Activated CD4-positive, alpha-beta T cell treated with anti-CD3 and anti-CD28 coated beads for 36 hours (primary cell): ENCODE measurements at places on chromosomes 3 and 15. TPM values are rescaled to one million over a fixed set of nuclear protein-coding genes. Genes with fewer than 3 reads are reported as not detected.
A peak's percentile ranks its signal among the peaks of the same experiment; 100 is the strongest.

The GNAT1 gene
- total RNA-seq: 0.14 TPM

DNA sequence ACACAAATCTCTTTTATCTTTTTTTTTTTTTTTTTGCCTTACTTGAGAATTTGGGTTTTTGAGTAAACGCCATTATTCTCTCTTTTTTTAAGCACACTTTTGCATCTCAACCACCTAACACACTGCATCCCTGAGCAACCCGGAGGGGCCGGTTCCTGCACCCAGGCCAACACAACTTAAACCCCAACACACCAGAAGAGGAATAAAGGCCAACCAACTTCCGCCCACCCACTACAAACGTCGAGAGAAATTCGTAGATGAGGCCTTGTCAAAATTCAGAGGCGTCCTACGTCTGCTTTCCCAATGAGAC is 389 bp upstream of the CCNB2 start:
- DNase-seq: no peak

DNA sequence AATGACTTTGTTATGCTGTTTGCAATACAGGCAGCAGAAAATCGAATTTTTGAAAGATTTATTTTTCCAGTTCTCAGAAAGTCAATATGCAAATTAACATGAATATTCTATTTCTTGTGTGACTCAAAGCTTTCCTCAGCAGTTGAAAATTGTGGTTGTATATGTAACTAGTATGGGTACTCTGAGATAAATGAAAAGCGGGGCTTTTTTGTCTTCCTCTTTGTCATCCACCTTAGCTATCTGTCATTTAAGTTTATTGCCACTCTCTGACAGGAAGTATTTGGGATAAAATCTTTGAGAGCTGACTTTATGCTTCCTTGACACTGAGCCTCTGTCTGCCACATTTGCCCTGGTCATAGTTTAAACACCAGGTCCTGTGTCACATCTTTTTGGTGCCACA is 91.5 kb downstream of the ATG7 start:
- DNase-seq: no peak

- no peak for DNase-seq
These were observed 42.9 kb upstream of the PRR23C start for GRCh38 chr3:139087621-139088020.

The C3orf22 gene
- not detected for total RNA-seq

The FANCD2OS gene
- not detected for total RNA-seq

DNA sequence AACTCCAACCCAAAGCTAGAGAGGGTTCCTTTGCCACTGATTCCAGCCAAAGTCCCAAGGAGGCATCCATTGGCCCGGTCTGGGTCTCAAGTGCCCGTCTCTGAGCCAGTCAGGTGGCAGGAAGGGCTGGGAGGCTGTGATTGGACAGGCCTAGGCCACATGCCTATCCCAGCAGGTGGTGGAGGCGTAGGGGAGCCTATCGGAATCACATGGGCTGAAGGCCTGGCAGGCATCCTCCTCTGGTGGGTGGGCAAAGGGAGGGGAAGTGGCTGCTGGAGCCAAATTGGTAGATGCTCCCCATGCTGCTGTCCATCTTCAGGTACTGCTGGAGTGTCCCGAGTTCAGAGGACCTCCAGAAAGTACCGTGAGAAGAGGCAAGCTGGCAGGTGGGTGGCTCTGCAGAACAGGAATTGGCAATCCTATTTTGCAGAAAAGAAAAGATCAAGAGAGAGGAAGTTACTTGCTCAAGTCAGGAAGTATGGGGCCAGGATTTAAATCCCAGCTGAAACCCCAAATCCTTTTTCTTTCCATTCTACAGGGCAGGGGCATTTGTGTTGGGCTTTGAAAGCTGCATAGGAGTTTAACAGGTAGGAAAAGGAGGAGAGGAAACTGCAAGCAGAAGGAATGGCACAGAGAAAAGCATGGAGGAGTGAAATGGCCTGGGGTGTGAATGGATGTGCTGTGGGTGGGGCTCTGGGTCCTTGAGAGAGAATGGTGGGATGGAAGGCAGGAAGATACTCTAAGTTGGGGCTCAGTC is 3.7 kb downstream of the CHST13 start:
- no peak for DNase-seq

- DNase-seq: no peak
These were observed 413.9 kb downstream of the RBMS3 start for GRCh38 chr3:29694783-29695182.

DNA sequence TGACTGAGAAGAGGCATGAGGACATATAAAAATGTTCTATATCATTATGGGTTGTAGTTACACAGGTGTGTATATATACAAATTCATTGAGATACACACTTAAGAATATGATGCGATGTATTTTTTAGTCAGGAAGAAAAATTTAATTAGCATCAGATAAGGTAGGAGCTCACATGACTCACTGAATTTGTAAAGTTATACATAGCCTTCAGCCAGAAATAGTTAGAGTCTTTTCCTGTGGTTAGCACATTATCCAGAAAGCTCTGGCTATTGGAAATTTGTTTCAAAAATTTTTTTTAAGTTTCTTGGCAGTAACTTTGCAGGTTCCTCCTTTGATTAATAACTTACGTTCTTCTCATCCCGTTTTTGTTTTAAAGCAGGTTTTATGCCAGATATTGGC is 88.6 kb downstream of the STT3B start:
- DNase-seq: no peak

The GP5 gene
- total RNA-seq: 0.39 TPM

The PIF1 gene
- total RNA-seq: 36.3 TPM

The ERC2 gene
- total RNA-seq: not detected

The GOLGA8R gene
- 0.75 TPM for total RNA-seq

GRCh38 chr3:63192248-63192647 is 85.9 kb upstream of the SYNPR start:
- no peak for DNase-seq

The ZBTB47 gene
- 0.60 TPM for total RNA-seq

- DNase-seq: no peak
These were observed 80.0 kb downstream of the SHOX2 start for GRCh38 chr3:158026236-158026635.

The RPUSD2 gene
- total RNA-seq: 11.0 TPM

The SAMD7 gene
- total RNA-seq: not detected

The JMJD7 gene
- 17.6 TPM for total RNA-seq

GRCh38 chr3:184786280-184786941 is 25.6 kb upstream of the VPS8 start:
- peak; percentile 49 for DNase-seq
